ENCODE measurements at places on chromosomes 2 and 18.
A peak's percentile ranks its signal among the peaks of the same experiment; 100 is the strongest.

- no peak for DNase-seq
Measured at GRCh38 chr2:128345436-128346165, 26.9 kb upstream of the HS6ST1 start.

GRCh38 chr2:61978522-61978921, 73.0 kb downstream of the COMMD1 start:
- peak; percentile 24 for DNase-seq

DNA sequence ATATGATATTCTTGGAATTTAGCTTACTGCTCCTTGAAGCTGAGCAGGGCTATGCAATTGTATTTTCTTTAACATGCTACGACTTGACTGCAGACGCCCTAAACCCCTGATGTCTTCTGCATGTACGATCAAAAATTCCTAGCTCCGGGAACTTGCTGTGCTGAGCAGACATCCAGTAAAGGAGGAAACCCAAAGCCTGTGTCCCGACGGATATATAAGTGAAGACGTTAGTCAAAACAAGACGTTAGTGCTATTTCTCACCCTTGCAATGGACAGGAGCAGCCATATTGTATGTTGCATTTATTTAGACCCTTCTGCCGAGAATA, 51.5 kb downstream of the SETBP1 start:
- no peak for DNase-seq

- no peak for DNase-seq
Measured at GRCh38 chr2:127410871-127411652, 7.2 kb upstream of the PROC start.

GRCh38 chr2:24164416-24164973, 10.4 kb upstream of the FAM228A start:
- DNase-seq = peak; percentile 43
